Fibroblast of lung (primary cell): ENCODE measurements at places on chromosomes 16 and 17.

- DNase-seq: no peak
Observed at GRCh38 chr17:41284043-41284442, 8.5 kb downstream of the KRTAP9-7 start.

DNA sequence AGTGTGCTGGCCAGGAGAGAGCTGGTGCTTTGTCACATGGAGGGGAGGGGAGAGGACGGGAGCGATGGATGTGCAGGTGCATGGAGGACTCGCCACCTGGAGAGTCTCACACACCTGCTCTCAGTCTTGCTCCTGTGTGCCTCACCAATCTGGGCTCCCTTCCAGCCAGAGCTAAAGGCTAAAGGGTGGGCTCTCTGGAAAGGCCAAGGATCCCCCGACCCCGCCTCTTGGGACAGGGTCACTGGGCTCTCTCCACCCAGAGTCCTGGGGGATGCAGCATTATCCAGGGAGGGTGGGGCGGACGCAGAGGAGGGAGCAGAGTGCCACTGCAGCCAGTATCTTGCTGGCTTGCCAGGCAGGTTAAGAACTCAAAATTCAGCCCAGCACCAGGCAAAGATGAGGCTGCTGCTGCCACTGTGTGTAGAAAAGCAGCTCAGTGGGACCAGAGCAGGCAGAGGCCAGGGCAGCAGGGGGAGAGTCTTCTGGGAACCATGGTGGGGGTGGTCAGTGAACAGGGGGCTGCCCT is 5.4 kb upstream of the STAT5B start:
- no peak for DNase-seq

DNA sequence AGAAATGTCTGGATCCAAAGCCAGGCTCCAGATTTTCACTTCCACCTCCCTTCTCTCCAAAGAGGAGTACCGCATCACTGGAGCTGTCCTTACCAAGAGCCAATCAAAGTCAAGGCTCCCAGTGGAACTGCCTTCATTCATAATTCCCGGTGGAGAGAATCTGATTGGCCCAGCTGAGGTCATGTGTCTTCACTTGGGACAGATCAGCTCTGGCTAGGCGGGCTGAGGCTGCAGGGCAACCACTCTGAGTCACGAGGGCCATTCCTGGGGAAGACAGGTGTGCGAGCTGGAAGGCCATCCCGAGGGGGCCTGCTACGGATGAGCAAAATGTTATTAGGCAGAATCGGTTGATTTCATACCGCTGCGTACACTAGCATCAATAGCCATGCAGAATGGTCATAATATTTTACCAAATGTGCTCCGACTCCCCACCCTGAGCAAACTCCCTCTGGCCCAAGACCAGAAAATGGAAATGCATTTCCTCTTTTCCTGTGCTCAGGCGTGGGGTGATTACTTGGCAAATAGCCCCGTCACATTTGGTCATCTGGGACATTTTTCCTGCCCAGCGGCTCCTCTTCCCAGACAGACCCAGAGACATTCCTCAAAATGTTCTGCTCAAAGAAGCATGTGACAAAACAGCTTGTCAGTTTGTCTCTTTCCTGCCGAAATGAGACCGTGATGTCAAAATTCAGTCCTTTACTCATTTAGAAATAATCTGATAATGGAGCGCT is 111.1 kb downstream of the AIPL1 start:
- no peak for DNase-seq

DNA sequence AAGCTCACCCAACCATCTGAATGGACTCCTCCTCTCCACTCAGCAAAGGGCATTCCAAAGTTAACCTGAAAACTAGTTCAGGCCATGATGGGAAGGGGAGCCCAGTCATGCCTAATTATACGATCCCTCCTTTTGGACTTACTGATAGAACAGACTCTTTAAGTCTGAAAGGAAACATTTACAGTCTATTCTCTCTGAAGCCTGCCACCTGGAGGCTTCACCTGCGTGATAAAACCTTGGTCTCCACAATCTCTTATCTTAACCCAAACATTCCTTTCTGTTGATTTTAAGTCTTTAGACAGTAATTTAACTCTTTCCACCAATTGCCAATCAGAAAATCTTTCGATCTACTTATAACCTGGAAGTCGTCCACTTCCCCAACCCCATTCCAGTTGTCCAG is 9.0 kb upstream of the MPP2 start:
- no peak for DNase-seq

GRCh38 chr17:16477666-16478065 is 14.3 kb downstream of the LRRC75A start:
- DNase-seq: no peak

DNA sequence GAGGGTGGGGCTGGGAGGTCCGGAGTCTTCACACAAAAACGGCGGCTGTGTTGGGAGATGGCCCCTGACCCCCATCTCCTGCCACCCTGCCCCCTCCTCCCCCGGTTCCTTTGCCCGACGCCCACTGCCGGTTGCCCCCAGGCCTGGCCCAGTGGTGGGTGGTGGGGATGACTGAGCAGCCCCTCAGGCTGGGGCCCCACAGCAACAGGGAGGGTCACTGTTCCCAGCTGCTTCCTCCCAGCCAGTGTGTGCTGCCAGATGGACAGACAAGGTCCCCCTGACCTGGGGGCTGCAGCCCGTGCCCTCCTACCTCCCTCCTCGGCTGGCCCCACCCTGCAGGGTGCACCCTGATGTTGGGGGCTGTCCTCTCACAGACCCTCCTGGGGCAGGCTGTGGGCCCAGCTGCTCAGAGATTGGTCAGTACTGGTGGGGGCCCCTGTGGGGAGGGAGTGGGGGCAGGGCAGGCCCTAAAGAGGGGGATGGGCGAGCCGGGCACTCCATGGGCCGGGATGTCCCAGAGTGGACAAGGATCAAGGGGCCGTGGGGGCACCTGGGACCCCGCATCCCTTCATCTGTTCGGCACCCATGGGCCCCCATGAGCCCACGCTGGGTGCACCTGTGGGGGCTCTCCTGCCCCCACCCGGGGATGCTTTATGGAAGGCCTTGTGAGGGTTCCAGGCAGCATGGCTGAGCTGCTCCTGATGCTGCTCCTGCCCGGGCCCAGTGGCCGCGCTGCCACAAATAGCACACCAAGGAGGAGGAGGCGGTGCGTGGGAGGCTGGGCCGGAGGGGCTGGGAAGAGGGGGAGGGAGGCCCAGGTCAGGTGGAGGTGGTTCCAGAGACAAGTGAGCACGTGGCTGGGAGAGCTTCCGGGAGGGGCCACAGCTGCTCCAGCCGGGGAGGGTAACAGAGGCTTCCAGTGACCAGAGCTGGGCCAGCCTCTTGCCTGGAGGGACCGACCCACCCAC is 5.1 kb downstream of the C1QTNF8 start:
- DNase-seq: no peak

GRCh38 chr17:82231562-82232321 is 2.9 kb downstream of the SLC16A3 start:
- DNase-seq: peak; percentile 76

DNA sequence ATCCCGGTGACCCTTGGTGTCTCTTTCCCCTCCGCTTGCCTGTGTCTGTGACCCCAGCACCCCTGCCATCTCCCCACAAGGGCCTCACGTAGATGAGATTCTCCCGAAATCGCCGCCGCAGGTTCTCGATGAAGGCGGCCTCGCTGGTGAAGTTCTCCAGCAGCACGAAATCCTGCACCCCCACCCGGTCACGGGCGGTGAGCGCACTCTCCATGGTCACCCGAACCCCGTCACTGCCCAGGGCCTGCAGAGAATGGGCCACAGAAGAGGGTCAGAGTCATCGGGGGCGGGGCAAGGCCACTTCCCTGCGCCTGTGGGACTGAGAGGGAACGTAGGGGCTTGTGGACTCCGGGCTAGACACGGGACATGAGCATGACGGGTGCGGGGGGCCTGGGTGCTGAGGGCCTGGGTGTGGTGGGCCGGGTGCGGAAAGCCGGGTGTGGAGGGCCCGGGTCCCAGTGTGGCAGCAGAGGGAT is 8.4 kb downstream of the MYO1C start:
- DNase-seq: no peak

DNA sequence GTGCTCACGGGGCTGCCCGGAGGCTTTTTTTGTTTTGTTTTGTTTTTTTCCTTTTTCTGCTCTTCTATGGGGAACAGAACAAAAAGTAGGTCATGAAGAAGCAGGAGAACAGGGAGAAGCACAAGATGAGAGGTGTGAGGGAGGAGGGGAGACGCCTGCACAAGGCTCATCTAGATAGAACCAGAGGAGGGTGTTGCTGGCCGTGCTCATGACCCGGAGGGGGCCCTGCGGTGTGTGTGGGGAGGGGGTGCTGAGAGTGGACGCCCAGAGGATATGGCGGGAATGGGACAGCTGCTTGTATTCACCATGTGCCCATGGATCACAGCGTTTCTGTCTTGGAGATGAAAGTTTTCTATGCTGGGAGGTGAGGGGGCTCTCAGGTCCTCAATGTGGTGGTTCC is 183.7 kb downstream of the FOXL1 start:
- DNase-seq: no peak

- no peak for DNase-seq
Observed at GRCh38 chr16:12411516-12411915, 392.2 kb downstream of the CPPED1 start.

DNA sequence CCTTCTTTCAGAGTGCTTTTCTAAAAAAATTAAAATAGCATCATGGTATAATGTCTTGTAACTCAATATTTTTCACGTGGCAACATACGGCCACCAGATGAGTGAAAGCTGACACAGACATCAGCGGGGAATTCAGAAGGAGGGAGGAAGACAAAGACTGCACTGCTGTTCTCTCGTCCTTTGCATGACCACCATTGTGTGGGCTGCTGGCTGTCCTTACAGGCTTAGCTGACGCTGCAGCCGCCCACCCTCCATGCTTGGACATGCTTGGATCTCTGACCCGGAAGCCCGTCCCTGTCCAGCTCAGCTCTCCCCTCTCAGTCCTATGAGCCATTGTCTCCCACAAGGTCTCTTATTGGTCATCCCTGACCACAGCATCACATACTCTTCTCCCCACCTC is 11.4 kb upstream of the MLYCD start:
- no peak for DNase-seq

DNA sequence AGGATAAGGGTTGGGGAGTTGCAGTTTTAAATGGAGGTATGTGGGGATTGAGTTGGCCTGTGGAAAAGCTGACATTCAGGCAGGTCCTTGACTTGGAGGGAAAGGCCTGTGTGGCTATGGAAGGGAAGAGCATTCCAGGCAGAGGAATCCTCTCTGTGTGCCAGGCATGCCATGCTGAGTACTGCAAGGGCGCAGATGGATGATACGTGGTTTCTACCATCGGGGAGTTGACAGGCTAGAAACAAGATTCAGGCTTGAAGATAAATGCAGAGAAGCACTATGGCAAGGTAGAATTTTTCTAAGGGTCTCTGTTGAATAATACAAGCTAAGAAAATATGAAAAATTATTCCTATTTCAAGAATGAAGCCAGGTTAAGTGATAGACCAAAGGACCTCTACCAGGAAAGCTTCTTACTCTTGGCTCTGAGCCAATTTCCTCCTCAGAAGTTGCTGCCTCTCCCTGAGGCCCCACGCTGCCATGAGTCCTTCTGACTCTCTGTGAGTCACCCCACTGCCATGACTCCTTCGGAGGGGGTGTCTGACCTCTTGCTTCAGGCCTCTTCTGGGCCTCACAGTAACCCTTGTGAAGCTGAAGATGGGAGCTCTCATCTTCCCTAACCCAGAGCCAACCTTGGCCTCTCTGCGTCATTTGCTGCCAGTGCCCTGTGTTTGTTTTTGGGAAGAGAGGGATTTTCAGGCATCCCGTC is 75.8 kb downstream of the WNT3 start:
- peak; percentile 88 for DNase-seq

DNA sequence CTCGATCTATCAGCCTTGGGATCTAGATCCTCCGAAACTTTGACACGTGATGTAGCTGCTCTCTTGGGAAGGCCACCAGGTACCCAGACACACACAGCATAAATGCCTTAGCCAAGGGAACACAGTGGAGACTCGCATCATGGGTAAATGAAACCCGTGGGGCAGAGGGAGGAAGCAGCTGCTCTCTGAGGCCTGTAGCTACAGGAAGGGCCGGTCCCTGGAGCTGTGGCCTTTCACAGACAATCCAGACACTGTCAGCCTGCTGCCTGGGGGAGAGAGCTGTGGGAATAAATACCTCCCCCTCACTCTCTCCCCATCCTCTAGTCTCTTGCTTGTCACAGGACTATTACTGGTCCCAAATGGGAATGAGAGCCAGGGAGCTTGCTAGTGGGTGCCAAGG is 351.2 kb downstream of the UTP18 start:
- no peak for DNase-seq

- no peak for DNase-seq
Observed at GRCh38 chr17:45948498-45948880, 50.6 kb upstream of the STH start.

- peak; percentile 51 for DNase-seq
Observed at GRCh38 chr17:61200339-61200715, 199.3 kb upstream of the TBX2 start.

GRCh38 chr16:68893710-68894705 is 50.7 kb downstream of the TANGO6 start:
- DNase-seq: peak; percentile 30

DNA sequence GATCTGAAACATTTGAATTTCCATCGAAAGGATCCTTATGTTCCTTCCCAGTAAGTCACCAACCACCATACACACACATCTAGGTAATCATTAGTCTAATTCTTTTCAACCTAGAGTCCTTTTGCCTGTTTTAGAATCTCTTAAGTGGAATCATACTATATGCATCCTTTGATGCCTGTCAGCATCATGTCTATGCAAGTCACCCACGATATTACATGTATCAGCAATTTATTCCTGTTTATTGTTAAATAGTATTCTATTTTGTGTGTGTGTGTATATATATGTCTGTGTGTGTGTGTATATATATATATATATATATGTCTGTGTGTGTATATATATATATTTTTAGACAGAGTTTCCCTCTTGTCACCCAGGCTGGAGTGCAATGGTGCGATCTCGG is 78.9 kb upstream of the RPH3AL start:
- DNase-seq: no peak

DNA sequence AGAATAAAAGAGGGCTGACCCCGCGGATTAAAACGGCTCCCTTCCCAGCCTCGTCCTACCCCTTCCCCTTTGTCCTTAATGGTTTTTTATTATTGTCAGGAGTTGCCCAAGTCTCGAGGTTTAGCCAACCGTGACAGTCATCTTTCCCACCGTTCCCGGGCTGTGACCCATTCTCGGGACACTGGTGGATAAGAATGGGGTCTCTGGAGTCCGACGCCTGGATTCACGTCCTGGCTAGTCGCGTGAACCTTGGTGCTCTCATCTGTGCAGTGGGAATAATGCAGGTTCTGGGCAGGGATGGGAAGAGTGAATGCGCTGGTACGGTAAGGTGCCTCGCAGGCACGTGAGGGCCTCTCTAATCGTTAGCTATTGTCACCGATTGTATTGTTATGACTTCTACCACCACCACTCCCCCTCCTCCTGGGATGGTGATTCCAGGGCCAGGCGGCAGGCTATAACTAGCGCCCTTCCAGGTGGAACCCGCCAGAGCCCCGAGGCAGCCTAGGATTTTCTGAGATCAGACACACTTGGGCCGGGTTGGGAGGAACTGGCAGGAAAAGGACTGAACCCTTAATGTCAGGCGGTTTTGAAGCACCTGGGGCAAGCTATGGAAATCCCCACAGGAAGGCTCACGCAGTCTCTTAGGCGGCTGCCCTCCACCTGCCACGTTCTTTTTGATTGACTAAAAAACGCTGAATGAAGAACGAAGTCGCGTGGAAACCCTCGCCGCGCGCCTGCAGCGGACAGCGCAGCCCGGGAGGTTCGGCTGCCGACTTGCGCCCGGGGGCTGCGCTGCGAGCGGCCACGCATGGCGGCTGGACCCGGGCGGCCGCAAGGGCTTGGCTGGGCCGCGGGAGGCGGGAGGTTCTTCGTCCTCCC is 2.7 kb downstream of the HS3ST3B1 start:
- peak; percentile 22 for DNase-seq

- no peak for DNase-seq
Observed at GRCh38 chr17:7439462-7440112, at the start of gene FGF11. Gene FGF11 (plus strand): TSS chr17:7439512. CDS start chr17:7439621, 109 bp downstream.

GRCh38 chr17:4648741-4649140 is 7.3 kb upstream of the ALOX15 start:
- DNase-seq: peak; percentile 17
